NCI-H2081 treated with DMSO at 0.1 percent for 48 hours (cell line): ENCODE measurements at places on chromosomes 6 and 20.

DNA sequence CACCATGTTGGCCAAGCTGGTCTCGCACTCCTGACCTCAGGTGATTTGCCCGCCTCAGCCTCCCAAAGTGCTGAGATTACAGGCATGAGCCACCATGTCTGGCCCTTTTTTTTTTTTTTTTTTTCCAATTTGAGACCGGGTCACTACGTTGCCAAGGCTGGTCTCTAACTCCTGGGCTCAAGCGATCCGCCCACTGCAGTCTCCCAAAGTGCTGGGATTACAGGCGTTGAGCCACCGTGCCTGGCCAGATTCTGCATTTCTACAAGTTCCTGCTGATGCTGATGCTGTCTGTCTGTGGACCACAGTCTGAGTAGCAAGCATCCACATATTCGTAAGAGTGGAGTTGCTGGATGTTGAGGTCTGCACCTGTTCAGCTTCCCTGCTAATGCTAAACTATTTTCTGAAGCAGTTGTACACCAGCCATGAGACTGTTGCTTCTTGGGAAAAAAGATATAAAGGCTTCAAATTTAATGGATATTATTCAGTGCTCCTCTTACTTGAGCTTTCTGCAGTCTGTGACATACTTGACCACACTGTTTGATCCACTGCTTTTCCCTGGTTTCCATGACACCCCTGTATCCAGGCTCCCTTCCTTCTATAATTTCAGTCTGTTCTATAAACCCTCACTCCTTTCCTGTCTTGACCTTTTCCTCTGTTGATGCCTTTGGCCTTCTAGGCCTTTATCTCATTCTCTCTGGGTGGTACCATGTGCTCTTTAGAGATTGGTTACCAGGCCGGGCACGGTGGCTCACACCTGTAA lies 10.1 kb upstream of the ZBTB12 start:
- no peak for DNase-seq

GRCh38 chr6:41047745-41048732 lies 5.0 kb upstream of the APOBEC2 start:
- no peak for DNase-seq

DNA sequence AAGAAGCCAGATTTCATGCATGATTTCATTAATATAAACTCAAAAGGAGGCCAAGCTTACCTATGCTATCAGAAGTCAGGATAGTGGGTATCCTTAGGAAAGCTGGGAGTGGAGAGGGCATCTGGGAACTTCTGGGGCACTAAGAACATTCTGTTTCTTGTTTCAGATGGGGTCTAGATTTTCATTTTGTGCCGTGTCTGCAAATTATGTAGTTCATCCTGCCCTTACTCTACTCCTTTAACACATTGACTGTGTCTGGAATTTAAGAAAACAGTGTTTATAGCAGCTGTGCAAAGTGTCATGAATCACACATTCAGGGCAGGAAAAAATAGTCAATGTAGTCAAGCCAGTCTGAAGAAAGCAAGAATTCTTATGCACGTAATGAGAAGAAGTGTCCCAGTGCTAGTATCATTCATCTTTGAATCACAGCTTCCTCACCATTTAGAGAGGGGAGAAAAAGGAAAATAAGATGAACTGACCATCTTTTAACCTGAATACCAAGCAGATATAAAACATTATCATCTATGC lies 11.6 kb upstream of the SPTLC3 start:
- DNase-seq: no peak

DNA sequence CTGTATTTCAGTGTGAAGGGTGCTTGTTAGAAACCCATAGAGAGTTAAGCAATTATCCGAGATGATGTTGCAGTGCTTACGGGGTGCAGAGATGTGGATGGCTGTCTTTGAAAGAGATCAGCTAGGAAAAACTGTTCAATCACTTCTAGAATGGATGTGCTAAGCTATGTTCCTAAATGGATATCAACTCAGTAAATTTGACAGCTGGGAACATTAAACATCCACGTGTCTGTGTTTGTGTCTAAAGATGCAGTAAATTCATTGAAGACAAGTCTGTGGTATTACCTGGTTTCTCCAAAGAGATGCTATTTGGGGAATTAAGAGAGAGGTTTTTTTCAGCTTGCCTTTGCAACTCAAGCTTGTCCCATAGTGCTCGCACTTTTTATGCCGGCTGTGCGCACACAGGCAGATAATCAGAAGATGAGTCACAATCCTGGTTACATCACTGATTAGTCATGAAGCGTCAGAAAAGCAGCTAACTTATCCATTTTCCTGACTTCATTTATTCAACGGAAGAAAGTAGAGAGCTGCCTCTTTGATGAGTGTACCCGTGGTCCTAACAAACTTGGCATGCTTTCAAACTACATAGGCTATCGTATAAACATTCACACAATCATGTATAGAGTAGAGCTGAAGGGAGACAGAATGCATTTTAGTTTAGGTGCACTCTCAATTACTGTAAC lies 691.7 kb upstream of the SLC35B3 start:
- no peak for DNase-seq

DNA sequence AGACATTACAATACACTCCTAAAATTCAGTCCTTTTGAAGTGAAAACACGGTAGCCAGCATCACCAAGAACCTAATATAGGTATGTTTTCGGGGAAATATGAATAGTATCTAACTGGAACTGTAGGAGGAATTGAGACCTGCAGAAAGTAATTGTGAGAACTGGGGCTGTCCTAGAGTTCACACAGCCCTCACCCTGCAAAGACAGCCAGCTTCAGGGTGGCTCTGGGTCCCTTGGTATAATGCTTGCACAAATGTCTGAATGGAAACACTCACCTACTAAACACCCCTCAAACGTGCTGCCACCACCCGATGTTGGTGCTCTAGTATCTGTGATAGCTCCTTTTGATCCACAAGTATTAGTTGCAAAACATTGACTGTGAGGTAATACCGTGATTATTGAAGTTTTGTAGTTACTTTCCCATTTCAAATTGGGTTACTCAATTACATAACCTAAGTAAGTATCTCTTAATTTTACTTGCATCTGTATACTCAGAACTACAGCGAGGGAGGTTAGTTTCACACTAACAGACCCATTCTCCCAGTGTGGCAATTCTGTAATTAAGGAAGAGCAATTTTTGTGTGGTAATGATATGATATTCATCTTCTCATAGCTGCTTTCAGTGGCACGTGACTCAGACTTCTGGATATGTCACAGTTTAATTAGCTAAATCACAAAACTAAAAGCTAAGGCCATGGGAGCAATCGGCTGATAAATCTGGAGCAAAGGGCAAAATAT lies 129.5 kb downstream of the INSM1 start:
- no peak for DNase-seq

DNA sequence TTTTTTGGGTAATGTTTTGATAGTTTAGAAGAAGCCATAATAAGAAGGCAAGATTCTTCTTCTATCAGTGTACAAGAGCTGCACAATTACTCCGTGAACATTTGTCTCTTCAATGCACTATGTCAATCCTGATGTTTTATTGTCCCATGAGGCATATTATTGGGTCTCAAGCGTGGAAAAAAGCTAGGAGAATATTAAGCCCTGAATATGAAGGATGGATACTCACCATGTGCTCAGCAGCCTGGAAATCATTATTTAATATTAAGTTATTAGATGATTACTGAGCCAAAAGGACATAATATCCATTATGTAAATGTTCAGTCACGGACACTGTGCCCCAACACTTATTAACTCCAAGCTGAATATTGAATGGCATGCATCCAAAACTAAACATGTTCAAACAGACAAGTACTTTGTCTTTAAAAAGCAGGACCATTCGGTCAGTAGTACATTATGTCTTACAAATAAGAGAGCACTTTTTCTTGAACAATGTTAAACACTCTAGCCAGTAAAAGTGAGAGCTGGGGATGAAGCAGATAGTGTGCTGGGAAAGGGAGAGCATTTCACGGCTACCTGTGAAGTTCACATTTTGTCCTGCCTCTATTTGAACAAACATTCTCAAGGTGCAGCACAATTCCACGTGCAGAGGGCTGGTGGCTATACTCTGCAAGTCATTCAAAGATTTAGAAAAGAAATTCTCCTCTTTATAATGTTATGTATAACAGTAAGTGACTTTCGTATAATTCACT lies 70.6 kb upstream of the CNR1 start:
- no peak for DNase-seq

DNA sequence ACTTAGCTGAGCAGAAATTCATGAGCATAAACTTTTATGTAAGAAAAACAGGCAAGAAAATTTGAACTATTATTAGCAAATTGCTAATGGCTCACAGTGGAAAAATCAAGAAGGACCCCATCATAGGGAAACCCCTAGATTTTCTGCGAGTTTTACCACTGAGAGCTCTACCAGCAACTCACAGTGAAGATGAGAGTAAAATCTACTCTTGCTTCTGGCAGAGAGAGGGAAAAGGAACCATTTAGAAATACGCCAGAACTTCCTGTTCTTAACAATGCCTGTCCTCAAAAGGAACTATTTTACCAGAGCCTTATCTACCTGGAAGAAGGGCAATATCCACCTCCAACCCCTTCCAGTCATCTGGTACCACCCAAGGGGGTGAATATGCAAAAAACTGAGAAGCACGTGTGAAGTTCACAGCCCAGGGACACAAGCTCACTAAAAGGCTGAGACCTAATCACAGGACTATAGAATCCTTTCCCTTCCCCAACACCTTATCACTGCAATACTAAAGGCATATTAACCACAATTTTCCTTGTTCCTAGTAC lies 34.4 kb upstream of the ASF1A start:
- no peak for DNase-seq

- no peak for DNase-seq
These were observed 361.1 kb downstream of the ZFAND3 start for GRCh38 chr6:38180586-38180985.

DNA sequence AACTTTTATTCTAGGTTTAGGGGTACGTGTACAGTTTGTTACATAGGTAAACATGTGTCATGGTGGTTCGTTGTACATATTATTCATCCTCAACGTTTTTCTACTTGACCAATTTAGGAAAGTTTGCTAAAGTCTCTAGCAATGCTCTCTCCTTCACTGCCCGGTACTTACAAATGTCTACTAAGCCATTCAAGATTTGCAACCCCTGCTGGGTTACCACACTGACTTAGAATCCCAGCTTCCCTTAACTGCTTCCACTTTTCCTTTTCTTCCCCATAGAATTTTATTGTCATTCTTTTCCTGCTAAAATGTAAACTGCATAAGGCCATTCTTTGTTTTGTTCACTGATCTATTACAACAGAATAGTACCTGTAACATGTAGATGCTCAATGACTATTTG lies 97.4 kb downstream of the SMPDL3A start:
- DNase-seq: no peak

- no peak for DNase-seq
These were observed 556.0 kb upstream of the GJE1 start for GRCh38 chr6:141576751-141577150.

DNA sequence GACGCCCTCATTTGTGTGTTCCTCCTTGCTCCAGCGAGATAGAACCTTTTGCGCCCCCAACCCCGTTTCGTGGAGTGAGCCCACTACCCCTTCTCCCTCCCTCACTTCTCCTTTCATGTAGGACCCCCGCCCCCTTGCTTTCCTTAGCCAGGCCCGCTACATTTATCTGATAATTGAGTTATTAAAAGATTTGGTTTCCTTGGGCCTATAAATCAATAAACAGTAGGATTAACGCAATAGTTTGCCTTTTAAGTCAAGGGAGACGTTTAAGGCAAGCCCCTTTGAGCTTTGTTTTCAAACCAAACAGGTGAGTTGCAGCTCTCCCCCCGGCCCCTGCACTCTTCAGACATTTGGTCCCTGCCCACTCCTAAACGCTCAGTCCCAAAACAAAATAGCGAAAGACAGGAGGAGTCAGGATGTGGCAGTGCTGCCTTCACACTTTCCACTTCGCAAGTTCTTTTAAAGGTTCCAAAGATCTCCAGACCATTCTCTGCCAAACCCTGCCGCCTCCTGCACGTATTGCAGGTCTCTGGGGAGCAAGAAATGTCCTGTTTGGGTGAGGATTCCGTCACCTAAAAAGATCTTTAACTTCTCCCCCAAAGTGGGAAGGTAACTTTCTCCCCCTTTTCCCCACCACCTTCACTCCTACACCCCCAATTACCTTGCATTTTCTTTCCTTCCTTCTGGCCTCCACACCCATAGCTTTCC lies 27.6 kb downstream of the TFAP2B start:
- DNase-seq: no peak

GRCh38 chr6:43246301-43247113 lies 3.2 kb downstream of the TTBK1 start:
- no peak for DNase-seq

DNA sequence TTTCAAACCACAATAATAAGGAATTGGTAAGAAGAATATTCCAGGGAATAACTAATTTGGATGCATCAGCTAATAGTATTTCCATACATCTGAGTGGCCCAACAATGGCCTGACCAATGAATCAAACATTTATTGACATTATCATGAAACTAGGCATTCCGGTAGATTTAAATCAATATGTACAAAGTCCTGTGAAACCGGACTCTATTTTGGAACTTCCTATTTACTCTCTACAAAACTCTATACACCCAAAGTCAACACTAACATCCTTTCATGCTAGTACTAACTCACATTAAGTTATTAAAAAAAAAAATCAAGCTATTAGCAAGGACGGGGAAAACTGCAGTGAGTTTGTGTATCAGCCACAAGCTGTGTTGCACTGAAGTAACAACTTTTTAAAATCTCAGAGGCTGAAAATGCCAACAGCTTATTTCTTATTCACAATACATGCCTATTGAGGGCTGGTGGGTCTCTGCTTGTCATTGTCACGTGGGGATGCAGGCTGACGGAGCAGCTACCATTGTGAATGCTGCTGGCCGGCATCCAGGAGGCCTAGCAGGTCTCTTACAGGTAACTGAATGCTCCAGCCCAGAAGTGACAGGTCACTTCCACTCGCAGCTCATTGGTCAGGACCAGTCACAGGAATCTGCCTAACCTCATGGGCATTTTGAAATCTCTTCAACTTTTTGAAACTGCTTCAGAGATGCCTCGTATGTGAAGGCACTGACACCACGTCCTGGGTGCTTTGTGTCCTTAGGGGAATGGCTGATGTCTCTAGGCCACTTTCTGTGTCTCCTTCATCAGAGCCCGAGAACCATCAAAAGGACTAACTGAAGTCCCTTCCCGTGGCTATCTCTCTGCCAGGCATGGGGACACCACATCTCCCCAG lies 76.3 kb downstream of the SLC22A23 start:
- DNase-seq: no peak

DNA sequence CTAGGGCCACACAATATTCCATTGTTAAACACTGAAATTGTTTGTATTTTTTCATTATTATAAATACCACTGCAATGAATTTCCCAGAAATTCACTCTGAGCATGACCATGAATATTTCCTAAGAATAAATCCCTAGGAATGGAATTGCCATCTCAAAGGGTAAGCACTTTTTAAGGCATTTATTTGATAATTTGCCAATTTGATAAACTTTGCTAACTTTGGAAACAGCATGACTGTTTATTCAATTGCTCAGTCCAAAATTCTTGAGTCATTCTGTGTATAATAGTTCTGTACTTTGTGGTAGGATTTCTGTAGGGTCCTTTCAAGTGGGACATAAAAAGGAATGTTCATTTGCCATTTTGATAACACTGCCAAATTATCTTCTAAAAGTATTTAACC lies 44.2 kb upstream of the TOX2 start:
- DNase-seq: no peak
